ENCODE measurements at places on chromosomes 5 and 9.

- DNase-seq, result no peak
These were observed 69.1 kb downstream of the RIC1 start for GRCh38 chr9:5698004-5698403.

DNA sequence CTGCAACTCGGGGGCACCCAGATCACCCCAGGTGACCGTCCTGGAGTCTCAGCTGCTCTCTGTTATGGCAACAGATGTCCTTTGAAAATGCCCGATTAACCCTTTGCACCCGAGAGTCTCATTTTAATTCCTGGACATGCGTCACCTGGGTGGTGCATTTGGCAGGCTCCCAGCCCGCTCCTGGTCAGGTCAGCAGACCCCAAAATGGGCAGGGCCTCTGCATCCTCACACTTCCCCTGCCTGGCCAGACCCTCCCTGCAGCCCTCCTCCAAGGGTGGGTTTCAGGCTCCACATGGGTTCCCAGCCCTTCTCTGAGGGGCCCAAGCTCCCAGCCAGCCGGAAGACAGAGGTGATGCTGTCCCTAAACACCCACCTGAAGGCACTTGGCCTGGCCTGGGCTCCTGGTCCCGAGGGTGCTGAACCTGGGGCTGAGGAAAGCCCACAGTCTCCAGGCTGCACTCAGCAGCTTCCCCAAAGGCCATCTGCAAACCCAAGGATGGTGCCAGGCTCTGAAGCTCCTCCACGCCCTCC, 69.4 kb downstream of the PSMB7 start:
- DNase-seq, result no peak

GRCh38 chr5:78475370-78475769, 115.0 kb downstream of the SCAMP1 start:
- no peak for DNase-seq

- no peak for DNase-seq
These were observed 17.4 kb downstream of the LMNB1 start for GRCh38 chr5:126794157-126794828.

DNA sequence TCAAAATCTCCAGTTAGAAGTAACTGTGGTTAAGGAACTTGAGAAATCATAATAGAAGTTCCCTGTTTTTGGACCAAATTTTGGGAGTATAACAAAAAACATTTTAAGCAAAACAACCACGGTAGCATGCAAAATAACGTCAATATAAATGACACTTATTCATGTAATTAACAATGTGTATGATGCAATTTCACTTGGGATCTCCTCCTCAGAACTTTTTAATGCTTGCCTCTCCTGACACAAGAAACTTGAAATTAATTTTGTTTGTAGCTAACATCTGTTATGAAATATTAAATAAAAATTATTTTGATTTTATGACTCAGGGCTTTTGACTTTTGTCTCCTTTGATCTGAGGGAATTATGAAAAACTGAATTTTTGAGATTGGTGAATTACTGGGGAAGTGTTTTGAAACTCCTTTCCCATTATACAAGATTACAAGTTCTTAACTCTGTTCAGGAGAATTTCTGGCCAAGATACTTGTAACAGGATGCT, 149.7 kb downstream of the ATP10B start:
- no peak for DNase-seq

DNA sequence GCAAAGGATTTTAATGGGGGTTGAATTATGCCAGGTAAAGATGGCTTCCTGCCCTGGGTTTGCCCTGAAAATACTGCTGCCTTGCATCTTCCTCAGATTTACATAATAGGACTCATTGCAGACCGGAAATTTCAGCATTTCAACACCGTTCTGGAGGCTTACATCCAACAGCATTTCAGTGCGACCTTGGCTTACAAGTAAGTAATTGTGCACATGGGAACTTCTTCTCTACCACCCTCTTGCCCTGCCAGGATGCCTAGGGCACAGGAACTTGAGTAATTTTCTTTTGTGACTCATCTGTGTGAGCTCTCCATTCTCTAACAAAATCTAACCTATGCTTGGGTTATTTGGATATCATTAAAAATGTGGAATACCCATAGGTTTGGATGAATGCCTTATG, 80.2 kb downstream of the DOCK2 start:
- DNase-seq, result no peak

- no peak for DNase-seq
These were observed 246.8 kb downstream of the SAXO1 start for GRCh38 chr9:18786196-18786595.

DNA sequence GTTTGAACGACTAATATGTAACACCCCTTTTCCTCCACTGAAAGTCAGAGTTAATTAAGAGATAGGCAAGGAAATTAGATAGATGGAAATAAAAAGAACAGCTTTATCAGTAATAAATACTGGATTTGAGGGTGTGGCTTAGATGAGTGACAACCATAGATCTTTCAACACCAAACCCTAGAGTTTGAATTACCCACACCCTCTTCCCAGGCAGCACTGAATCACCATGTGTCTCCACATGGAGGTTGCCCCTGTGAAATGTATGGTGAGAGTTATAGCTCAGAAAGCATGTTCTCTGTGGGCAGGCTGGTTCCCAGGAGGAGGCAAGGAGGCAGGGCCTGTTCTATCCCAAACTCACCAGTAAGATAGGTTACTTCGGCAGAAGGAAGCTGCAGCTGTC, 69.7 kb downstream of the TMEM174 start:
- no peak for DNase-seq

GRCh38 chr9:116027511-116027910, 126.1 kb upstream of the PAPPA start:
- DNase-seq, result no peak

- no peak for DNase-seq
These were observed 265.8 kb downstream of the ADAMTSL1 start for GRCh38 chr9:18739641-18740318.

- no peak for DNase-seq
These were observed 352.9 kb downstream of the GLIS3 start for GRCh38 chr9:3946840-3947587.

DNA sequence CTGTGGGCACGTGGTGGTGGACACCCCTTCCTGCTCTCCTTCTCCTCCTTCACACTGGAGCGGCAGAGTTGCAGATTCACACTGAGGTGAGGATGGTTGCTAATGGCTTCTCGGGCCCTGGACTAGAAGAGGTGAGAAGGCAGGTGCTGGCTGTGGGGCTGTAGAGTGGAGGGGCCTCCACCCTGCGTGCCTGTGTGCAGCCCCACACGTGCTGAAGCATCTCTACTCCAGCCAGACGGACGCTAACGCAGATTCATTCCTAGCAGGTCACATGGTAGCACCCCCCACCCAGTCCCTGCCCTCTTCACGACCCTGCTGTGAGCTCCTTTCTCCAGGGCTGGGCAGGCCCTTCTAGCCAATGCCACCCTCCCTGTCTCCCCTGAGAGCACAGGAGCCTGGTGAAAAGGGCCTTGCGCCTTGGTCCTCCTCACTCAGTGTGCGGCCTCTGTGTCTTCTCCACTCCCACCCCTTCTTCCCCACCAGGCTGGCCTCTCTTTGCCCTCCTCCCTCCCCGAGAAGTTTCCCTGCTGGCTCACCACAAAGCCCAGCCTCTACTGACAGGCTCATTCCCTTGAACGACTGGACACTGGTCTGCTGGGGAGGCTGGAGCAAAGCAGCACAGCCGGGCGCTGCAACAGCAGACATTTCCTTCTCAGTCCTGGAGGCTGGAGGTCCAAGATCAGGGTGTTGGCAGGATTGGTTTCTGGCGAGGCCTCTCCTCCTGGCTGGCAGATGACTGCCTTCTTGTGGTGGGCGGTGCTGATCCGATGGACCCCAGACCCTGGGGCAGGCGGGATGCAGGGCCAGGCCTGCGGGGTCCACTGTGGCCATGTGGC, 14.2 kb downstream of the CACNA1B start:
- DNase-seq, result no peak

- DNase-seq, result no peak
These were observed 38.4 kb downstream of the SH3TC2 start for GRCh38 chr5:149024477-149024876.

GRCh38 chr9:96607971-96608370, 11.7 kb downstream of the CDC14B start:
- DNase-seq, result no peak

- no peak for DNase-seq
These were observed 229.1 kb downstream of the PSAT1 start for GRCh38 chr9:78525986-78526560.

DNA sequence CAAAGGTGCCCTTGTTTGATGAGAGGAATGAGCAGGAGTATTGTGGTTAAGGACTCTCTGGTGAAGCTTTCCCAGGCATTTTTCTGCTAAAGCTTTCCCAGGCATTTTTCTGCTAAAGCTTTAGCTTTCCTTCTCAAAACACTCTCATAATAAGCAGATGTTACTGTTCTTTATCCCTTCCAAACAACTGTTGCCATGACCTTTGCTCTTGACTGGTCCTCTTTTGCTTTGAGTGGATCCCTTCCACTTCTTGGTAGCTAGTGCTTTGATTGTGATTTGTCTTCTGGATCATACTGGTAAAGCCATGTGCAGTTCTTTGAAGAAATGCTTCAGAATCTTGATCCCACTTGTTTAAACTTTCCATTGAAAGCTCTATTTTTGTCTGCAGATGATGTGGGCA, 85.8 kb downstream of the GPBP1 start:
- DNase-seq, result no peak

DNA sequence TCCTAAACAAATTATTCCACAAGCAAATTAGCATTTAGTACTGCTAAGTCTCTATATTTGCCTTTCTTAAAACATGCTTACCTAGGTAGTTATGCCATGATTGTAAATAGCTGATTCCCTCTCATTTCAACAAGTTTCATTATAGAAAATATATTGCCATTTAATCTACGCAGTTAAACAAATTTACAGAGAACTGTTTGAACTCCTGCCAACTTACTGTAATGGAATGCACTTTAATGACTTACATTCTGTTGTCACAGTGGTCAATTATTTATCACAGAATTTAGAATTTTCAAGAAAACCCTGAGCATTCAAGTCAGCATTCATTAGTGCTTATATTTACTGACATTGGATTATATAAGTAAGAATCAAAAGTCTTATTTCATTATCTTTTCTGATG, 19.6 kb downstream of the SLC38A9 start:
- DNase-seq, result no peak

DNA sequence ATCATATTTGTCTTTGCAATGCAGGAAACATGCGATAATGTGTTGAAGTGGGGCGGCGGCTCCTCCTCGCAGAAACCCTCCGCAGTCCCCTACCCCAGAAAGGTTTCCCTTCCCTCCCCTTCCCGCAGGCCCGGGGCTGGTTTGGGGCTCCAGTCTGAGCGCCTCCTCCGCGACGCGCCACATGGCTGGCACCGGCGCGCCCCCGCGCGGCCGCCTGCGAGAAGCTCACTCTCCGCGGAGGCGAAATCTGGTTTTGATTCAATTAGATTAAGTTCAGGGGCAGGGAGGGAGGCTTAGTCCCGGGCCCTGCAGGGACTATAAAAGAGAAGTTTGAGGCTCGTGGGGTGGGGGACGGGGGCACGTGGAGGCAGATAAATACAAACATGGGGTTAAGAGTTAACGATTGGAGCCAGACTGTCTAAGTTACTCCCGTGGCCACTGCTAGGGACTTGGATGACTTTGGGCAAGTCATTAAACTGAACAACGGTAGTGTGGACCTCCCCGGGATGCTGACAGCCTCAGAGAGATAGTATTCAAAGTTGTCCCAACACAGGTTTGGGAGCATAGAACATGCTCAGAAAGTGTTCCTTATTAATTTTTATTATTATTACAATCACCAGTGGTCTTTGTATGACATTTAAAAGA, 69.4 kb downstream of the MSX2 start:
- peak; percentile 5 for DNase-seq

DNA sequence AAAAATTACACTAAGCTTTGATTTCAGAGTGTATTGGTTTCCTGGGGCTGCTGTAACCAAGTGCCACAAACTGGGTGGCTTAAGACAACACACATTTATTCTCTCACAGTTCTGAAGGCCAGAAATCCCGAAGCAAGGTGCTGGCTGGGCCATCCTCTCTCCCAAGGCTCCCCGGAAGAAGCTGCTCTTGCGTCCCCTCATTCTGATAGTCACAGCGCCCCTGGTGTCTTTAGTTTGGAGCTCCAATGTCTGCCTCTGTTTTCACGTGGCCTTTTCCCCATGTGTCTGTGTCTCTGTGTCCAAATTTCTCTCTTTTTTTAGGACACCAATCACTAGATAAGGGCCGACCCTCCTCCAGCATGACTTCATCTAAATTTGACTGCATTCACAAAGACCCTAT, 56.7 kb downstream of the ROPN1L start:
- DNase-seq, result no peak

- DNase-seq, result no peak
These were observed 13.9 kb upstream of the OSMR start for GRCh38 chr5:38831909-38832308.

Data from activated CD8-positive, alpha-beta memory T cell treated with anti-CD3 and anti-CD28 coated beads for 4 hours (primary cell).